Inflammatory macrophage (primary cell): ENCODE measurements at places on chromosomes 4 and X.

GRCh38 chr4:60992037-60992436, 208.1 kb upstream of the ADGRL3 start:
- DNase-seq: no peak

DNA sequence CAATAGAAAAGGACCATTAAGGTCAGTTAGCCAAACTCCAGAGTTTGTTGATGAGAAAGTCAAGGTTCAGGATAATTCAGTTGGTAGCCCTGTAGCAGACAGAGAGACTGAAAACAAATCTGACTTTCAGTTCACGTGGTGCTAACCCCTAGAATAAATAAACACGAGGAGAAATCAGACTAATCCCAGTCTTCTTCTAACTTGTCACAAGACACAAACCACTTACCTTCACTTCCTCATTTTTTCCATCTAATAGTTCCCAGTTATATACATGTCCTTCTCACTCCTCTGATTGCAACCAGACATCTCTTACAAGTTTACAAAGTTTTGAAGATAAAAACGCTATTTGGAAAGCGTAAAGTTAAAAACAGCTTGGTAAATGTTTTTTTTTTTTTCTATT, 7.7 kb downstream of the TLR7 start:
- DNase-seq: peak; percentile 20

GRCh38 chr4:163665521-163666331, 171.2 kb downstream of the TMA16 start:
- peak; percentile 92 for DNase-seq

GRCh38 chr4:66331761-66332160, 661.5 kb upstream of the EPHA5 start:
- no peak for DNase-seq

DNA sequence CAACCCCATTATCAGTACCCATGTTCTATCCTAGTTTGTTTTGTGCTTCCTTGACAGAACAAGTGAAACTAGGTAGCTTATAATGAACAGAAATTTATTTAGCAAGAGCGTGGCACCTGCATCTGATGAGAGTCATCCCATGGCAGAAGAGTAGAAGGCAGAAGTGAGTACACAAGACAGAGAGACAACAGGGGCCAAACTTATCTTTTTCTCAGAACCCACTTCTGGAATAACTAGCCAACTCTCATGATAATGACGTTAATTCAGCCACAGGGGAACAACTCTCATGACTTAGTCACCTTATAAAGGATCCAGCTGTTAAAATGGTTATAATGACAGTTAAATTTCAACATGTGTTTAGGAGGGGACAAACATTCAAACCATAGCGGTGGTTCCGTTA, 644.9 kb downstream of the TECRL start:
- DNase-seq: no peak

DNA sequence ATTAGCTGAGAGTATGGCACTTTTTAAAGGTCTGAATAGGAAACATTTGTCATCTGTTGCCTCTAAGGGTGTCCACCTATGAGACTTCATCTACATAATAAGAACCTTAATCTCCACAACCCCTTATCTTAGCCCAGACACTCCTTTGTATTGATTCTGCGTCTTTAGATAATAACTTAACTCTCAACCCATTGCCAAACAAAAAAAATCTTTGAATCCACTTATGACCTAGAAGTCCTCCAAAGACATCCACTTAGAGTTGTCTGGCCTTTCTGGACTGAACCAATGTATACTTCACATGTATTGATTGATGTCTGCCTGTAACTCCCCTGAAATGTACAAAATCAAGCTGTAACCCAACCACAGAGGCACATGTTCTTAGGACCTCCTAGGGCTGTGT, 66.0 kb upstream of the CHRNA9 start:
- no peak for DNase-seq

GRCh38 chr4:54077812-54078211, 13.4 kb upstream of the CHIC2 start:
- no peak for DNase-seq

- no peak for DNase-seq
Observed at GRCh38 chr4:62328526-62328925, 1128.4 kb downstream of the ADGRL3 start.

DNA sequence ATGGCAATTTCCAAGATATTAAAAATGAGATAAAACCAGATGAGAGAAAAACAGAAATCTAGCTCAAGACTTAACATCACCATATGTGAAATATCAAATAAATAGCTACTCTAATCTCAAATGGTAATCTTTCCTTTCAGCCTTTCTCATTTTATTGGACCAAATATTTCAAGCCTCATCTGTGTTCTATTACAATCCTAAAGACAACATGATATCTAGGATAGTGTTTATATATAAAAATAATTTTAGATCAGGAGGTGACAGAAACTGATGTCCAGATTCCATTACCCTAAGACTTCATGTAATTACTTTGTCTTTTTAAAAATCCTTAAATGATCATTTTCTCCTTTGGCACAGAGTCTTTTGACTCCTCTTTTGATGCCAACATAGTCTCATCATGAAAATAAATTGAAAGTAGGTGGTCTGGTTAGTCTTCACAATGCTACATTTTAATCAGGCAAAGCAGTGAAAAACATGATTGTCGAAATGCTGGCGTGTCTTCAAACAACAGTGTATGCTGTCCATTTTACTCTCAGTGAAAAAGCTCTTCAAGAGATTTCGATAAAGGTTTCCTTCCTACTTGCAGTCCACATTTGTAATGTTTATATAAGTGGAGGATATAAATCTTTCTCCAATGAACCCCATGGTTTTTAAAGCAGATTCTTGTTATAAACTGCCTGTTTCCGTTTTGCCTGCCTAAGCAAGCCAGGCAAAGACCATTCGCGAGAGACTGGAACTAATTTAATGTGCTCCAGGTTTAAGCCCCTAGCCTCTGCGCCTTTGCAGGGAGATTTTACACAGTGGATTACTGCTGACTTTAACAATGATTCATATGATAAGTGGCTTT, 169.8 kb downstream of the SCFD2 start:
- DNase-seq: no peak

GRCh38 chrX:134529481-134529880, 69.5 kb downstream of the HPRT1 start:
- DNase-seq: no peak

- no peak for DNase-seq
Observed at GRCh38 chr4:106065018-106065417, 169.7 kb downstream of the NPNT start.

GRCh38 chr4:6263526-6264224, 6.0 kb upstream of the WFS1 start:
- DNase-seq: peak; percentile 27

- DNase-seq: no peak
Observed at GRCh38 chr4:124483048-124483906, 229.3 kb downstream of the ANKRD50 start.

DNA sequence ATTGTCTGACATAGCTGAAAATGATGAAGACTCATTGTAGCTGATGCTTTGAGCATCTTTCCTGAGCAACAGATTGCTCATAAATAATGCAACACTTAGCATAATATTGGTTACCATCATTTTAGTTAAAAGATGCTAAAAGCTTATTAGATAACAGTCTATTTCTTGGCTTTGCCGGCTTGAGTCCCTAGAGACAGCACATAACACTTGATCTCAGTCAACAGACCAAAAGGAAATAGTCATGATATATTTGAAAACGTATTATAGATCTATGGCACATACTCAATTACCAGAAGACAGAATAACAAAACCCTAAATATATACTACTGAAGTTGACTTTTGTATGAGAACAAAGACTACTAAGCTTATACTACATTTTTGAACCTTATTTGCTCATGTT, 846.7 kb upstream of the EPHA5 start:
- no peak for DNase-seq

DNA sequence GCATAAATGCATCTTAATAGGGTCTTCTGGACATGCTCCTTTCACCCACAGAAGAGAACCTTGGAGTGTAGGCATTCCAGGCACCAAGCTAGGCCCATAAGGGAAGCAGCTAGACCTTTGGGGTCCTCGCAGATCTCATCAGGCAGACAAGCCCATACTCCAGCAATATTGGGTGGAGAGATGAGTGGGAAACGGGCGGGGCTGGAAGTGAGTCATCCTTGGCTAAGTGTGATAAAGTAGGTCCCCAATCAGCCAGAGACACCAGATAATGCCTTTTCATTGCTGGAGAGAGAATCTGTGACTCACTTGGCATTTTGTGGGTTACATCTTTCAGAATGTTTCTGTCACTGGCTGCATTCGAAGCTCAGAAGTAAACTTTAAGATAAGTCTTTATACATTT, 133.3 kb upstream of the MBNL3 start:
- no peak for DNase-seq

- DNase-seq: no peak
Observed at GRCh38 chr4:118826723-118827444, 9.0 kb downstream of the SEC24D start.

GRCh38 chr4:4512282-4512681, 29.6 kb downstream of the STX18 start:
- no peak for DNase-seq

DNA sequence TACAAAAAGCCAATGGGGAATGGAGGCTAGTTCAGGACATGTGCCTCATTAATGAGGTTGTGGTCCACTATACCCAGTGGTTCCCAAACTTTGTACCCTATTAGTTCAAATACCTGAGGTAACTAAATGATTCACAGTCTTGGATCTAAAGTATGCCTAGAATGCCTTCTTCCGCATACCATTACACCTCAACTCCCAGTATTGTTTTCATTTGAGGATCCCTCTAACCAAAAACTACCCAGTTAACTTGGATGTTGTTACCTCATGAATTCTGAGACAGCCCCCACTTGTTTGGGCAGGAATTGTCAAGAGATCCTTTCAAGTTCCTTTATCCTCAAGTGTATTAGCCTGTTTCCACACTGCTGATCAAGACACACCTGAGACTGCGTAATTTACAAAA, 439.2 kb downstream of the PCDH10 start:
- DNase-seq: no peak

GRCh38 chr4:24965627-24966026, 52.8 kb upstream of the CCDC149 start:
- DNase-seq: no peak

GRCh38 chrX:153598541-153599191, at the start of gene CCNQ:
CCNQ (minus strand) TSS chrX:153599139; CDS start chrX:153599073, 66 bp downstream.
- DNase-seq: peak; percentile 22

DNA sequence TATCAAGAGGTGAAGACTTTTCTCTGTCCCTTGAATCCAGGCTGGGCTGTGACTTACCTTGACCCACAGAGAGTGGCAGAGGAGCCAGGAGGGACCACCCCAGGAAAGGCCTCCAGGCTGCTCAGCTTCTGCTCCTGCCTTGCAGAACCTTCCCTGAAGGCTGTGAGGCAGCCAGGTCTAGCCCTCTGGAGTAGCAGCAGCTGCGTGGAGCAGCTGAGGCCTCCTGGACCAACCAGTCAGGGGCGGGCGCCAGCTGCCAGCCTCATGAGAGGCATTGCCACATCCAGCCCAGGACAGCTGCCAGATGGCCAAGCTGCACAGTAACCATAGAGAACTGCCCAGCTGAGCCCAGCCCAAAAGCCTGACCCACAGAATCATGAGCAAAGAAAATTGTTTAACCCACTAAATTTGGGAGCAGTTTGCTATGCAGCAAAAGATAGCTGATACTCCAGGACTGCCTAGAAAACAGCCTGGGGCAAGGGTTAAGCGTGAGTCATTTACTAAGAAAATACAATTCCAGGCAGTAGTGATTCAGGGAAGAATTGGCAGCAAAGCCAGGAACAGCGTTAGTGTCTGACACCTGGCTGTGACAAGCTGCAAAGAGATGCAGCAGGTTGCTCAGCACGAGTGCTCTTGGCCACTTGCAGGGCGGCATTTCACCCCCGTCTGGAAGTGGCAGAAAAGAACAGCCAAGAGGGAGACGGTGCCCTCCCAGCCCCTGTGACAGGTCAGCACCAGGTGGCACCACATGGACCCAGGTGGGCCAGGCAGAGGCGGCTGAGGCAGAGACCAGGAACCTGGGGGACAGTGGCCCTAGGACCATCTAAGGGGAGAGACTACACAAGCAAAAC, 14.7 kb upstream of the PDE6B start:
- no peak for DNase-seq

GRCh38 chrX:10039821-10040793, 72.9 kb downstream of the CLDN34 start:
- DNase-seq: no peak

DNA sequence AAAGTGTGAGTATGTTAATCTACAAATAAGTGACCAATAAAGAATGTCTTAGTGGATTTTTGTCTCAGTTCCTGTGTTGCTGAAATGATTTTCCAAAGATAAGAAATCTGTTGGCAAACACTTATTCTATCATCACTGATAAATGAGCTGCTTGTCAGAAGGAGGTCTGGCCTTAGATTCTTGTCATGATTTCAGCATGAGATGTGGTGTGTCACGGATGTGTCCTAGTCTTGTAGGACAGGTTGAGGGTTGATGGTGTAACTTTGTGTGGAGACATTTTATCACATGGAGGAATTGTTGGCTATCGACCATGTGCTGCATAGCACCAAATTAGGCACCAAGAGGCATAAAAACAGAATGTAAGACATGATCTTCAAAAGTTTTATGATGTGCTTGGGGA, 31.8 kb upstream of the LIMCH1 start:
- no peak for DNase-seq
